ENCODE measurements at places on chromosomes 2 and 18.
A peak's percentile ranks its signal among the peaks of the same experiment; 100 is the strongest.

DNA sequence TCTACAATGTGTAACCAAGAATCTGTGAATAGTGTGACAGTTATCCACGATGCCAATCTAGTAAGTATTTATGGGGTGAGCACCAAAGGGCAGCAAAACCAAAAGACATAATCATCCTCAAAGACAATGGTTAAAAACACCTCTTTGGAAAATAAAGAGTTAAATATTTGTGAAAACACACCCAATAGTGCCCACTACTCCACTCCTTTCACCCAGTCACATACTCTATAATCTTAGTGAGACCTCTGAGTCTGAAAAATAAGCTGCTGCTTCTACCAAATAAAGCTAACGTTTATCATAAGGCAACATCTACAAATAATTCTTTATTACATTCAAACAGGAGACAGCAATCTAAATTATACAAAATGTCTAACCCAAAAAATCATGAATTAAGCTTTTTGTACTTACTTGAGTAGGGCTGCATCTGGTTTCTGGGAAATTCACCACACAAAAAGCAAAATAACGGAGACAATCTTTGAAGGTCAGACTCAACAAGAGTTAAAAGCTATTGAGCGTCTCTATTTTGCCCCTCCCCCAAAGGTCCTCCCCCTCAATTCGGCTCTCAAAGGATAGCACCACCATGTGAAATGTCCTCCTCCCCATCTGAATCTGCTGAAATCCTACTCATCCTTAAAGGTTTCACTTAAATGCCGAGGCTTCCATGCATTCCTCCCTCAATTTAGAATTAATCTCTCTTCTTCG, 2.0 kb downstream of the RAPH1 start:
- peak; percentile 16 for DNase-seq

DNA sequence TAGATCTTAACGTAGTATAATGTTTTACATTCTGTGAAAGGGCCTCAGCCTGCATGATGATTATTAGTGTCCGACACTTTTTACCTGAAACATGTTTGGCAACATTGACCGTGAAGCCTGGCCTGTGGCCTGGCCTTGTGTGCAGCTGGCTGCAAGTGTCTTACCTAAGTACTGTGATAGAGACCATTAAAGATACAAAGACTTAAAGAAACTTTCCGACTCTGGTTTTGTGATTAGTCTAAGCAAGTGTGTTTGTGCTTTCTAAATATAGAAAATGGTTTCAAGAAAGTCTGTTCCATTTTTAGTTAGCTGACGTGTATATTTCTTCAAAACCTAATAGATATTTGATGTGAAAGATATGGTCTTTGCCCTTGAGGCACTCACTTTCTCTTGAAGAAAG, 601.8 kb downstream of the LRP1B start:
- no peak for DNase-seq

GRCh38 chr2:173045181-173045580, 30.5 kb upstream of the MAP3K20 start:
- DNase-seq = no peak

DNA sequence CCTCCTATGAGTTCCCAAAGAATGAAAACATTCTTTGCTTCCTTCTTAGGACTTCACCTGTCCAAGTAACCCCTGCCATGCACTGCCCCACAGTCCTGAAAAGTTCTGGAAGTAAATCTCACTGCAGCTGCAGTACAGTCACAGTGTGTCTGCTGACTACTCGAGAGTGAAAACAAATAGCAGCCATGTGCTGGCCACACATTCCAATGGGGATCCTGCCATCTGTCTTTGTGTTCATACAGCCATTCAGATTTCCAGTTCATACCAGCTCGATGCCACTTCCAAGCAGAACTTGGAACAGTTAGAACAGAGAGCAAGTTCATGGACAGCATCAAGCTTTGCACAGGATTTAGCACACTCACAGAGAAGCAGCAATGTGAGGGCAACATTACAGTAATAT, 629.9 kb upstream of the ACVR2A start:
- no peak for DNase-seq

- DNase-seq = no peak
Observed at GRCh38 chr2:183493040-183493439, 368.8 kb downstream of the NUP35 start.

- DNase-seq = no peak
Observed at GRCh38 chr2:156326526-156327095, 5.9 kb downstream of the NR4A2 start.

- no peak for DNase-seq
Observed at GRCh38 chr2:237321746-237322145, 92.2 kb downstream of the COL6A3 start.

GRCh38 chr2:55441280-55441892, 21.7 kb upstream of the CCDC88A start:
- no peak for DNase-seq

- no peak for DNase-seq
Observed at GRCh38 chr18:24535527-24536295, 75.3 kb downstream of the HRH4 start.

- DNase-seq = no peak
Observed at GRCh38 chr18:74714791-74715190, 117.1 kb downstream of the ZNF407 start.

- no peak for DNase-seq
Observed at GRCh38 chr18:515838-516237, 15.3 kb upstream of the COLEC12 start.
